ENCODE measurements at places on chromosomes 4 and X.

DNA sequence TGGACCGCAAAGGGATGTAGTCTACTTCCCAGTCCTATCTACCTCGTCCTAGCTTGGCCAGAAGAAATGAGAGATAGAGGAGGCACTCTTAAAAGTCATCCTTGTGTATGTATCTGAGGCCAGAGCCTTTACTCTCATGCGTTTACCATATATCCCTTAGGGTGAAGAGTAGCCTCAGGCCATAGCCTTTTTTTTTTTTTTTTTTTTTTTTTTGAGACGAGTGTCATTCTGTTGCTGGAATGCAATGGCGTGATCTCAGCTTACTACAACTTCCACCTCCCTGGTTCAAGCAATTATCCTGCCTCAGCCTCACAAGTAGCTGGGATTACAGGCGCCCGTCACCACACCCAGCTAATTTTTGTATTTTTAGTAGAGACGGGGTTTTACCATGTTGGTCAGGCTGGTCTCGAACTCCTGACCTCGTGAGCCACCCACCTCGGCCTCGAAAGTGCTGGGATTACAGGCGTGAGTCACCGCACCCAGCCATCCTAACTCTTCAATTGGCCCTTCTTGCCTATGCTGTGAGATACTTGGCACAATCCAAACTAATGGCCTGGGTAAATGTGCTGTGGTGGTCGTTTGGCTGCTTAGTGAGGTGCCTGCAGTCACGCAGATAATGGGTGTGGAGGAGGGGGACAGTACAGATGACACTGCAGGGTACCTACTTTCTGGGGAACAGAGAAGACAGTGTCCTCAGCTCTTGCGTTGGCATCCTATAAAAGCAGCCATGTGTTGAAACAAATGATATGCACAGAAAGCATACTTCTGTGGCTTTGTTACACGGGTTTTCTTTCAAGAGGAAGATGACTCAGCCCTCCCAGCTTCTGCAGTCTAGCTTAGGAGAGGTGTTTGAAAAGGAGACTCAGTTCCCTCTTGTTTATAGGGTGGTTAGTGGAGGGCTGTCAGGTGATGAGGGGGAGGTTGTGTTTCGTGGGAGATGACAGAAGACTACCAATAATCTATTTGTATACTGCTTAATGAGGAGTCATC is 10.4 kb upstream of the DGAT2L6 start:
- no peak for DNase-seq

GRCh38 chr4:86398187-86398586 is 38.3 kb upstream of the MAPK10 start:
- DNase-seq: no peak

DNA sequence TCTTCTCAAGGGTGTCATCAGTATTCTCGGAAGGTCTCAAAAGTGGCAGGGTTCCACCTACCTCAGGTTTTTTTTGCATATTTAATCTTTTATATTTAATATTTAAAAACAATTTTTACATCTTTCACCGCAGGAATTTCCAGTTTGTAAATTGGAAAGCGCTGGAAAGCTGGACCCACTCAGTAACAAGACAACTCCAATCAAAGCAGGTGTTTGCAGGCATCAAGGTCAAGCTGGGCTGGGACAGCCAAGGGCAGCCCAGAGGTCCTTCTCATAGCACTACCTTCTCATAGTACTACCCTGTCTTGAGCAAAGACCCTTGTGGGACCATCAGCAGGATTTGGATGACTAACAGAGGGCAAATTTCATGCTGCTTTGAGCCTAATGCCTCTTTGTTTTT is 160.1 kb downstream of the TET2 start:
- no peak for DNase-seq

GRCh38 chrX:78614264-78614663 is 44.9 kb downstream of the RTL3 start:
- no peak for DNase-seq

- DNase-seq: no peak
Measured at GRCh38 chrX:101774340-101774739, 114.7 kb upstream of the ARMCX2 start.

DNA sequence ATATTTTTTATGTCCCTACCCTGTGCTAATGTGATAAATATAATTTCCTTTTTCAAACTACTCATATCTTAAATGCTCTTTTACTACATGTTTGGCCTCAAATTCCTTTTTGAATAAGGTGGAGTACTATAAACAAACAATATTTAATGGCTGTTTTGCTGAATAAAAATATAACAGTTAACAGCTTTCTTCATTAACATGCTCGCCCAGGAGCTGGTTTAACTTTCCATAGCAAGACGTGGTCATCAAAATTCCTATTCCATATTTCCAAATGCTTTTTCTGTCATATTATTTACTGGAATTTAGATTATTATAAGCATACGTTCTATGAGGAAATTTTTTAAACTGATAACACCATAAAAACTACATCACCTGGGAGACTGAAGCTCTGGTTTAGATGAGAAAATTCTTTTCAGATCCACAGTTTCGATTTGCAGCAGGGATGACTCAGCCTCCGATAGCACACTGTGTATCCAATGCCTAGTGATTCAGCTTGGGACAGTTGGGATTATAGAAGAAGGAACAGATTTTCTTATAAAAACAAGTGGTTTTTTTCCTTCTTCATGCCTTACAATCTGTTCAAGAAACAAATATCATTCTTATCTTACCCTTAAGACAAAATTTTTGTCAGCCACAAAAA is 129.1 kb downstream of the FBXO8 start:
- DNase-seq: no peak

DNA sequence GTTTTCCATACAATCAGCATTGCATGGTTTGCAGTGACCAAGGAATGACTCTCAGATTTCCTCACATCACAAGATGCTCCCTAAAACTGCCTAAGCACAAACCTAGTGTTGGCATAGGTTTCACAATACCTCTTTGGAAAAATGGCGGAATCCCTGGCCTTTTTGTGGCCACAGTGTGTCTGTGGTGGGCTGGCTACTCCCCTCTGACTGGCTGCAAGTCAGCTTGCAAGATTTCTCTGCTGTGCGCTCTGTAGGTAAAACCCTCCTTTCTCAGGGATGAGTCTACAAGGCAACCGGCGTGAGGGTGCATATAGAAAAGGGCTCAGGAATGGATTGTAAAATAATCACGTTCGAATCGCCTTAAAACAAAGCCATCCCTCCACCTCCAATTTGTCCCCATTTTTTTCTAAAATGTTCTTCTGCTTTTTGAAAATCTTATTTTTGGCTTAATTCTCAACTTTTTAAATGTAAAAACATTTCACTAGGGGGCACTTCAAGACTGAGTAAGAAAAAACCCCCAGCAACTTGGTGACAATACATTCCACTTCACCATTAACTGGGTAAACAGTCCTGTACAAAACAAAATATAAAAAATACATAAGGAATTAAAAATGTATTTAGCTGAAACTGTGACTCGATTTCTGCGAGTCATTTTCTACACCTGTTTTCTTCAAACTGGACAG is 235.6 kb downstream of the STIM2 start:
- DNase-seq: no peak

DNA sequence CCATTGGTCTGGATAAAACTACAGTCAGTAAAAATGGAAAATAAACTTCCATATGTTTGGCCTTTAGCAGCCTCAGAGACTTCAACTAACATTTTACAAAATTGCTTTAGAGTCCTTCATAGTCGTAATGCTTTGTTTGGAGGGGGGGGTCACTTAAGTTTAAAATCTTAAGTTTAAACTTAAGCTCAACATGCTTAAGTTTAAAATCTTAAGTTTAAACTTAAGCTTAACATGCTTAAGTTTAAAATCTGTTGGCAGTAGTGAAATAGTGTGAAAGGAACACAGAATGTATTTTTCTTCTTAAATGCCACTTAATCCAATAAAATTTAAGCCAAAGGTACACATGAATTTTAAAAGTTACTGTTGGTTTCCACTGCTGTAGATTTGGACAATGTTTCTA is 45.9 kb upstream of the UNC5C start:
- DNase-seq: no peak

DNA sequence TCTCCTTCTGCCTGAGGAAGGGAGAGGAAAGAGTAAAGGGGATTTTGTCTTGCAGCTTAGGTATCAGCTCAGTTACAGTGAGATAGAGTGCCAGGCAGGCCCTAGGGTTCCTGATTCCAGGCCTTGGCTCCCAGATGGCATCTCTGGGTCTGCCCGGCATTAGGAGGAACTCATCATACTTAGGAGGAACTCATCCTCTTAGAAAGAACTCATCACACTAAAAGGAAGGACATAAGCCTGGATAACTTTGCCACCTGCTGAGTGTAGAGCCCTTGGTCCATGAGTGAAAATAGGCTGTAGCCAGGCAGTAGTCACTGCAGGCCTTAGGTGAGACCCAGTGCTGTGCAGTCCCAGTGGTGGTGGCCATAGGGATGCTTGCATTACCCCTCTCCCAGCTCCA is 367.1 kb downstream of the PACRGL start:
- no peak for DNase-seq

DNA sequence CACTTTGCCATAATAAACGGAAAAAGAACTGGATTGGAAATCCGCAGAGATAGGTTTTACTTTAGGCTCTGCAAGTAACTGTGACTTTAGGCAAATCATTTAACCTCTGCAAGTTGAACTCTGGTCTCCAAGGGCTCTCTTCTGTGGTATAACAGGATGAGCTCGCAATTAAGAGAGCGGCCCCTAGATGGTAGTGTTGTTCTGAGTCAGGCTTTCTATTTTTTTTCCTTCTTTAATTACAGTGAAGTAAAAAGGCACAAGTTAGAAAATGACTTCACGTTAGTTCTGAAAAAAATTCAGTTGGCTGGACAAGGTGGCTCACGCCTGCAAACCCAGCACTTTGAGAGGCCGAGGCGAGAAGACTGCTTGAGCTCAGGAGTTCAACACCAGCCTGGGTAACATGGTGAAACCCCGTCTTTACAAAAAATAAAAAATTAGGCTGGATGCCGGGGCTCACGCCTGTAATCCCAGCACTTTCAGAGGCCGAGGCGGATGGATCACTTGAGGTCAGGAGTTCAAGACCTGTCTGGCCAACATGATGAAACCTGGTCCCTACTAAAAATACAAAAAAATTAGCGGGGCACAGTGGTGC is 18.0 kb downstream of the RPS3A start:
- DNase-seq: peak; percentile 80

- DNase-seq: no peak
Measured at GRCh38 chr4:150828159-150828558, 186.9 kb downstream of the LRBA start.

DNA sequence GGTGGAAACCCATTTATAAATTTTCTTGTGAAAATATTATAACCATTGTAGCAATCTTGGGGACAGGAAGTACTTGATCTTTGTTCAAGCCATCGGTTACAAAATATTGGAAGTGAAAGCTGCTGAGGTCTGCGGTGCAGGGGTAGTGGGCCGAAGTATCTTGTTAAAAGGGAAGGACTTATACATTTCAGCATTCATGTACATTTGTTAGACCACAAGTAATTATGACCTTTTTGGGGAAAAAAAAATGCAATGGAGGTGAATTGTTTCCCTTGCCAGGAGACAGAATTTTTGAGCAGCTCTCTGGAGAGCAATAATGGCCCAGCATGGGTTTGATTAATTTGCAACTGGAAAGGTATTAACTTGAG is 121.3 kb downstream of the EGF start:
- no peak for DNase-seq

- DNase-seq: no peak
Measured at GRCh38 chr4:14607001-14607400, 395.3 kb upstream of the CPEB2 start.

- DNase-seq: peak; percentile 56
Measured at GRCh38 chrX:27889878-27890277, 82.1 kb downstream of the MAGEB10 start.

GRCh38 chrX:134633394-134633793 is 24.9 kb downstream of the PLAC1 start:
- no peak for DNase-seq

DNA sequence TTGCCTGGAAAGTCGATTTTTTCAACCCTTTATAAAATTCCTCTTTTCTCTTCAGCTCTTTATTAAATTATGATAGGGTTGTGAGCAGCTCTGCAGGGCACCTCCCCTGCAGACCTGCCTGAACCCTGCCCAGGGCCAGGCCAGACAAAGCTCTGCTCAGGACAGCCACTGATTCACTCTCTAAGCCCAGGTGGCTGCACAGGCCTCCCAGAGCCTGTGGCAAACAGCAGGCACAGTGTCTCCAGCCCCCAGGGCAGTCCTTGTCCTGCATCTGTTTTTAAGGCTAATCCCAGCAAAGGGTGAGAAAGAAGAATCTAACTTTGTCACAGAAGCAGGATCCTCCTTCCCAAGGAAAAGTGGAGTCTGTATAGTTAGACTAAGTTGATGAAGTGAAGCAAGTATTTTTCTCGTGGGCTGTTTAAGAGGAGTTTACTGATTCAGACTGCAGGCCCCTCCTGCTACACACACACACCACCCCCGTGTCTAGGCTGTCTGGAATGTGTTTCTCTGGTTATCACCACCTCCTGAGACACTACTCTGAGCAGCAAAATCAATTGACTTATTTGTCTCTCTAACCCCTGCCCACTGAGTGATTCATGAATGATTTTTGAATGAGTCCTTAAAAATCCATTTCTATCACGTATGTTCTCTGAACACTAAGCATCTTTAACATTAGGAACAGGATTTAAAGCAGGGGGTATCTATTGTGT is 101.7 kb downstream of the CHIC2 start:
- no peak for DNase-seq

Data from NCI-H526 treated with DMSO at 0.1 percent for 48 hours (cell line).